ENCODE measurements at places on chromosomes 3 and 15.

DNA sequence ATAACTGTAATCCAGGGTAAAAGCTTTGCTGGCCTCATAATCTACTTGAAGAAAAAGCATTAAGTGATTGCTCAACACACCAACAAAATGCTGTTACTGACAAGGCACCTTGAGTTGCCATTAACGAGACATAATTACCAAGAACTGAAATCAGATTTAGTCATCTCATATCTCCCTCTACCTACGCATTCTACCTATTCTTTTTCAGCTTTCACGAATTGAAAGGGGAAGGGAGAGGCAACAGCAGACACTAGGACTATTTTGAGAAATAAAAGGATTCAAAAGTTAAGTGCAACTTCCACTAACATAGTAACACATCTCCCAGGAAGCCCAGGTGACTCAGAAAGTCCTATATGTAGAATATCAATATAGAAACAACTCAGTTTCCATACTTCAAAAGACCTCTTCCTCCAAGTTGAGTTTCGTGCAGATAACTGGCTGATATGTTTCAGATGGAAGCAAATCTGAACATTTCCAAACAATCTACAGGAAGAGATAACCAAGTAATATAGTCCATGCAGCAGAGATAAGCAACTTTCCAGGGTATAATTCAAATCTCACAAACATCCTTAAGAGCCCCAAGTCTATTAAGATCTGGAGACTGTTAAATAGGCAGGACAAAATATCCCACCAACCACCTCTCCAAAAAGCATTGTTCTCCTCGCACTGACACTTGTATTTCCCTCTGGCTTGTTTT is 1.9 kb downstream of the OSBPL10 start:
- DNase-seq: no peak

GRCh38 chr3:16112910-16113504 is 61.5 kb upstream of the GALNT15 start:
- DNase-seq: no peak

- no peak for DNase-seq
Observed at GRCh38 chr3:100563228-100563627, 46.2 kb upstream of the ADGRG7 start.

DNA sequence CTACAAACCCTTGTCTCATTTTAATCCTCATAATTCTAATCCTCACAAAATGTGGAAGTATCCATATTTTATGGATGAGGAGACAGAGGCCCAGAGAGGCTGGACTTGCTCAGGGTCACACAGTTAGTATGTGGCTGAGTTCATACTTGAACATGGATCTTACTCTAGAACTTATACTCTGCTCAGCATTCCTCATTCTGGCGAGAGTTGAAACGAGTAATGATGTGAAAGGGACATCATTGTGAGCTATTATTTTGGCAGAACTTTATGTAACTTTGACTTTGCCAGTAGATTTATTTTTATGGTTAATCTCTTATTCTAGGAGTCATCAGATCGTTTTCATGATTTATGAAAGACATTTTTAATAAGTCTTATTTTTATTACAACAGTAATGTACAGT is 17.5 kb downstream of the AKAP13 start:
- DNase-seq: no peak

DNA sequence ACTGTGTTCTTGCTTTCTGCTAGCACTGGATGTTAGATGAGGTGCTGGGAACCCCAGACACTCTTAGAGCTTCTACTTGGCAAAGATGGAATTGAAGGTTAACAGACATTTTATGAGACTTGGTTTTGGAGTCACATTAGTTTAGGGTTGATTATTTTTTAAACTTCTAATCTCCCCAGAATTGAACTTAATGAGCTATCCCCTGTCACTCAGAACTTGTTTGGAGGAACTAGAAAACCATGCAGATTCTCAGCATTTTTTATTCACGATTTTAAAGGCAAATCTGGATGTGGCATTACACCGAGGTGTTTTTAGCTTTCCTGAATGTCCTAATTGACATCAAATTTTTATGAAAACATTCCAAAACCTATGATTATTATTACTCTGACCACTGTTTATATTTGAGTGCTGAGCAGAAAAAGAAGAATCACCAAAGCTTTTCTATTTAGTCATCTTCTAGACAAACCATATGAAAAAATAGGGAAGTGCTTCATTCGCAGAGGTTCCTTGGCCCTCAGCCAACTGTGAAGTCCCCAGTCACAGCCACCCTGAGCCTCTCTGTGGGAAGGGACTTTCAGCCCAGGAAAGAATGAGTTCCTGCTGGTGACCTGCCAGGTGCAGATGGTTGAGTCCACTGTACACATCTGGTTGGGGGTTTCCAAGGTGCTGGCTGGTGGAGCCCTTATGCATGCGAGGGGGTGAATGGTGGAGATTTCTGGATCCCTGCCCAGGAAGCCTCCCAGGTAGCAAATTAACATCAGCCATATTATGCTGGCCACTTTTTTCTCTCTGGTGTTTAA is 196.0 kb upstream of the TOPAZ1 start:
- DNase-seq: no peak

DNA sequence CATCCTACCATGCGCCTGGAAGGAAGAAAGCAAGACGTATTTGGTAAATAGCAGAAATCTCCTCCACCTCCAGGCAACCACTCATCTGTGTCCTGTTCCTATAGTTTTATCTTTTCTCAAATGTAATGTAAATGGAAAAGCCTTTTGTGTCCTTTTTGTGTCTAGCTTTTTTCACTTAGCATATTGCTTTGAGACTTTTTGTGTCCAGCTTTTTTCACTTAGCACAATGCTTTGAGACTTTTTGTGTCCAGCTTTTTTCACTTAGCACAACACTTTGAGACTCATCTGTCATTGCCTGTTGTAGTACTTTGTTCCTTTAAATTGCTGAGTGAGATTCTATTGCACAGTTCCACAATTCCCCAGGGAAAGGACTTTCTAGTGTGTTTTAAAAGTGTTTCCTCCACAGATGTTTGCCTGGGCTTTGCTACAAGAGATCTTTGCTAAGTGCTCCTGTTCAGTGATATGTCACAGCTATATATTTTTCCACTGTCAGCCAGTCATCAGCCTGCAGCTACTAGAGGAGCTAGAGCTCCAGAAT is 27.9 kb upstream of the MUC13 start:
- DNase-seq: no peak

GRCh38 chr3:153373606-153374005 is 211.6 kb downstream of the RAP2B start:
- no peak for DNase-seq

- DNase-seq: no peak
Observed at GRCh38 chr15:39198044-39199000, 382.6 kb upstream of the THBS1 start.

GRCh38 chr3:58608648-58609047 is 31.5 kb upstream of the FAM107A start:
- DNase-seq: no peak

GRCh38 chr15:87871258-87871681 is 385.3 kb downstream of the NTRK3 start:
- no peak for DNase-seq

GRCh38 chr3:73031573-73032103 is 29.8 kb upstream of the EBLN2 start:
- no peak for DNase-seq

GRCh38 chr3:62281726-62282125 is 91.6 kb downstream of the FEZF2 start:
- DNase-seq: no peak

- DNase-seq: no peak
Observed at GRCh38 chr3:192906940-192907339, 10.7 kb downstream of the MB21D2 start.

DNA sequence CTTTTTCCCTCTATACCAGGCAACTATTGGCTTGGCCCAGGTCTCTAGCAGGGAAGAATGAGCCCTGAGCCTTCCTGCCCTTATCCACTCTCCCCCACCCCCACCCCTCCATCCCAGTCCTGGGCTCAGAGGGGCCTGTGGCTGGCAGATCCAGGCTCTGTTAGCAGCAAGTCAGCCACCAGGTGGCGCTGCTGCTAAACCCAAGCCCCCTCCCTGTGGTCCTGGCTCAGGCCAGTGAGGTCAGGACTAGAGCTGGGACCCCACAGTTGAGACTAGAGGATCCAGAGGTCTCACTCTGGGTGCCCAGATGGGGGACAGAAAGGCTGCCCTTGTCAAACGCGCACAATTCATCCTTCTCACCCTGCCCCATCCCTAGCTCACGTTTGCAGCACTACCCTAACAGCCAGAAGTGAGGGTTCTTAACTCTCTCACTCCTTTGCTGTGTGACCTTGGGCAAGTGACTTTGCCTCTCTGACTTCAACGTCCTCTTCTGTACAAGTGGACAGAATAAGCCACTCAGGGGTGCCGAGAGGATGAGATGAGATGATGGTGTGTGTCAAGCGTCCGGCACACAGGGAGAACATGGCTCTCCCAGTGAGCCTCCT is 46.8 kb upstream of the SLC6A1 start:
- no peak for DNase-seq

DNA sequence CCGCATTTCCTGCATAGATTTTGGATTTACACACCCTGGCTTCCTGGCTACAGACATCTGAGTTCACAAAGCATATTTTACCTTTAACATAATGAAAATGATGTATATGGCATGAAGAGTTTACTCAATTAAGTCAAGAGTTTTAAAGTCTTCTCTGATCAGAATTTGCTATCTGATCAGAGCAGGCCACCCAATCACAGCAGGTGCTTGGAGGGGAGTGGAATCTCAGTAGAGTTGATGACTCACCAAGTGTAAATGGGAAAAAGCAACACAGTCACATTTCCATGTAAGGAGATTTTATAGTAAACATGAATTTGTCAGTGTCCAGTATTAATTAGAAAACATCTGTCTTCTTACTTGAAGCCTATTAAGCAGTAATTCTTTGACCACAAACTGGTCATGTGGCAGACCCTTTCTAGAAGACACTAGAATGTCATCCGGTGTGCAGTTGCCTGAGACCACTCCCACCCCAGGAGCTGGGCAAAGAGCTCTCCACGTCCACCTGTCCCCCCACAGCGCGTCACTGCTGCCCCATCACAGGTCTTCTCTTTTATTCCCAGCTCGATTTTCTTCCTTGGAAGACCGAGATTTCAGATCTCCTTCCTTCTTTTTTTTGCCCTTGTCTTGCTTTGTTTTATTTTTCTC is 10.8 kb downstream of the MESD start:
- DNase-seq: no peak

DNA sequence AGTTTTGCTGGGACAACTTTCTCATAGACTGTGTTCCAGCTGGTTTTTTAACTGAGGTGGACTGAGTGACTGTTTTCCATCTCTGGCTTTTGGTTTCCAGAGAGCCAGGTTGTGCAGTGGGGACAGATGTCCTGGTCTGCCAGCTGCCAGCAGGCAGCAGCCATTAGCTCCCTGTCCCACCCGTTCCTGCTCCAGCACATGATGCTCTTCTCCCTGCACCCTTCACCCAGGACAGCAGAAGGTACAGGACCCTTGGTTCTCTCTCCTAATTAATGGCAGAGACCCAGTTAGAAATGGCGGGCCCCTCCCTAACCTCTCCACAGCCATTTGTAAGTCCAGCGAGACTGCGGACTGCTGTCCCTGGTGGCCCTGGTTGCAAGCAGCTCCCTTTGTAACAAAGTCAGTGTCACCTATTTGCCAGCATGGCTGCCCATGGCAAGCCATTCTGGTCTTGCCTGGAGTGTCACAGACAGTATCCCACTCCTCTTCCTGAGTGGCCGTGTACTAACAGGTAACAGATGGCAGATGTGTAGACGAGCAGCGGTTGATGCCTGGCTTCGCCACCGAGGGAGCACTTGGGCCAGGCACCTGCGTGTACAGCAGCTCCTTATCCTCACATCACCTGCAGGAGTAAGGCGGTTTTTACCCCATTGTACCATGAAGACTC is 148.3 kb downstream of the DNAJB8 start:
- DNase-seq: no peak

DNA sequence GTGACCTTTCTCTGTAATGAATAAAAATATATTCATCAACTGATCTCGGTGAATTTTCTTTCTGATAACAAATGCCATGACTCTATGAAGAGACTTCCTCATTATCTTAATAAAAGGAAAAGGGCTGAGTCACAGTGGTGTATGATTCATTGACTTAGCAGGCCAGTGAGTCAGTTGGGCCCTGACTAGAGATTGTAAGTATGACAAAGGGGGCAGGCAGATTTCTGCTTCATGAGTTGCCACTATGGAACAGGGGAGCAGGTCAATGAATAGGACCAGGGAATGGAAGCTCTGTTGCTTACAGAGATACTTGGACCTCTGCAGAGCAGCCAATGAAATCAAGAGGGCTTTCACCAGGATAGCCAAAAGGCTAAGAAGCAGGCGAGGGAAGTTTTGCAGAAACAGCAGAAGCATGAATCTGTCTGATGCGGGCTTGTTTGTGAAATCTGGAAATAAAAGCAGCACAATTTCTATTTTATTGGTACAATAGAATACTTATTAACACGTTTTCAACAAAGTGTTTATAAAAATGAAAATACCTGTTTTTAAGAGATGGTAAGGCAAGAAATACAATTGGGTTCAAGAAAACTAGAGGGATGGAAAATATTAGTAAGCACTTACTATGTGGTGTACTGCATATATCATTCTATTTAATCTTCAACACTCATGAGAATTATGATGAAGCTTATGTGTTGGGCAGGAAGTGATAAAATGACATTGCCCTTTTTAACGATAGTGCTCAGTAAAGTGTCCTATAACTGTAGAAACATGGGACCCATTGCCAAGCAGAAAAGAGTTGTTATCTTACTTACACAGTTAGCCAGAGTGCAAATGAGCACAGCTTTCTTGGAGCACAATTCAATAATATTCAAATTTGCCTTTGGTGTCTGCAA is 169.8 kb upstream of the MYRIP start:
- DNase-seq: no peak

DNA sequence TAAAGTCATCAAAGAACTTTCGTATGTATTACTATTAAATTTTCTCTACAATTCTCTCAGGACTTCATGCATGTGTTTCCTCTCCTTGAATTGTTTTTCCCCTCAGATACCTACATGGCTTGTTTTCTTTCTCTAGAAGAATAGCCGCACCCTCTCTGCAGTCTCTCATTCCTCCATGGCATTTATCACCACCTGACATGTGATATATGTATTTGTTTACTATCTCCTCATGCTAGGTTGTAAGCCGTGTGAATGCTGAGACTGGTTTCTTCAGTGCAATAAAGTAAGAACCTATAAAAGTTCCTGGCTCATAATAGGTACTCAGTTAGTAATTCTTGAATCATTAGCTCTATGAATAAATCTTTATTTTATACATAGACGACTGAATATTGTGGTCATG is 149.2 kb downstream of the CNTN4 start:
- DNase-seq: no peak

GRCh38 chr15:83734487-83734886 is 80.6 kb downstream of the ADAMTSL3 start:
- DNase-seq: no peak

GRCh38 chr3:72343078-72343477 is 505.2 kb downstream of the SHQ1 start:
- DNase-seq: no peak

Data from naive thymus-derived CD4-positive, alpha-beta T cell (primary cell).